ENCODE measurements at places on chromosomes 11 and 22.

DNA sequence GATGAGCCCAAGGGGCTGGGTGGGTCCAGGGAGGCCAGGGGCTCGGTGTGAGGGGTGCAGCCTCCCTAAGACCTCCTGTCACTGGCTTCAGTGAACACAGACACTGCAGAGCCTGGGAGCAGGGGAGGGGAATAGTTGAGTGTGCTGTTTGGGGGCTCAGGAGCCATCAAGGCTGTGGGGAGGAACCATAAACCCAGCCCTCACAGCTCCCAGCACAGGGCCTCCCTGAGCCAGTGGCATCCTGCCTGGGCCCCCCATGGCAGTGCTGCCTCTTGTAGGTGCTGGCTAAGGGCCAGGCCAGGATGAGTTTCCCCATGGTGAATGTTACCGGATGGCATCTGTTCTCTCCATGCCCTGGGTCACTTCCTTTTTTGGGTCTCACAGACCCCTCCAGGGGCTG, 25.5 kb downstream of the KCNJ5 start:
- DNase-seq = no peak

- DNase-seq = no peak
These were observed 44.2 kb downstream of the LMO1 start for GRCh38 chr11:8219257-8220021.

- no peak for DNase-seq
These were observed 42.6 kb downstream of the SC5D start for GRCh38 chr11:121334973-121335710.

DNA sequence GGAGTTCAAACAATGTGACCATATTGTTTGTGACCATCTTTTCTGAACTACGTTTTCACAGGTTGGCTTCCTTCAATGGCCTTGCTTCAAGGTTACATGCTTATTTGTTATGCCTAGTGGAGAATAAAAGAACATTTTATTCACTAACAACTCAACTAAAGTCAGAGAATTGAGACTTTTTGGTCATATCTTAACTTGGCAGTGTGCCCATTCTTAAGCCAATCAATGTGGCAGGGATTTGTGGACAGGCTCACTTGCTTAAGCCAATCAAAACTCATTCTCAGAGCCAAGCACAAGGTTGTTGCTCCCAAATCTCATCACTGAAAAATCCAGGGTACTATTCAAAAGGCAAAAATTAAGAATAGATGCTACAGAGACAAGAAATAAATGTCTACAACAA, 455.8 kb upstream of the FAT3 start:
- DNase-seq = no peak

DNA sequence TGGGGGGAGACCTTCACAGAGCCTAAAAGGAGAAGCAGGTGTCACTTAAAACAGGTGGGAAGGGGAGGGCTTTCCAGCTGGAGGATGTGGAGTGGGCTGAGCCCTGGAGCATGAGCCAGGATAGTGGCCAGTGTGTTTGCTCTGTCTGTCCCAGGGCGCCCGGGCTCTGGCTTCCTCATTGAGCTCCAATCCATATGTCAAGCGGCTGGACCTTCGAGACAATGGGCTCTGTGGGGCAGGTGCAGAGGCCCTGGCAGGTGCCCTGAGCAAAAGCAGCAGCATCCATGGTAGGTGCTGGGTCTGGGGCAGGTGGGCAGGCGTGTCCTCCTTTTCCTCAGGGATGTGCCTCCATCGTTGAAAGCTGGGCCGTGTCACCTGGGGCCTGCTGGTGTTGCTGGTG, 2.0 kb downstream of the LRRC74B start:
- DNase-seq = no peak

GRCh38 chr22:41216984-41217383, 11.9 kb downstream of the L3MBTL2 start:
- no peak for DNase-seq

- no peak for DNase-seq
These were observed 4.4 kb downstream of the TP53I11 start for GRCh38 chr11:44946263-44946662.

GRCh38 chr22:49928185-49928495, 9.7 kb downstream of the CRELD2 start:
- DNase-seq = no peak

GRCh38 chr11:29782447-29782846, 234.4 kb downstream of the KCNA4 start:
- no peak for DNase-seq

DNA sequence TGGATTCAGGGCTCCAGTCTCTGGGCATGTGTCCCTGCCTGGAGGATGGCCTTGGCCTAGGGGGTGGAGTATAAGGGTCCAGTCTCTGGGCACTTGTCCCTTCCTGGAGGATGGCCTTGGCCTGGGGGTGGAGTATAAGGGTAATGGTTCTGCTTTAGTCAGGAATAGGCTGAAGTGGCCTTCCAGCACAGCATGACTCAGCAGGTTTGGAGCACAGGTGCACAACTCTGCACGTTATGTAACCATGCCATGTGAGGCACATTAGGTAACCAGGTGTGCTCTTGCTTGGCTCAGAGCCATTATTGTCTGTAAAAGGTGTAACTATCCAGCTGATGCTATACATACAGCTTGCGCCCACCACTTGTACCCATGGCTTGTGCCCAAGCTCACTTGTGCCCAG, 48.4 kb upstream of the POLD3 start:
- no peak for DNase-seq

- no peak for DNase-seq
These were observed 111.6 kb downstream of the KCNQ1OT1 start for GRCh38 chr11:2587976-2588748.

- no peak for DNase-seq
These were observed 147.5 kb downstream of the DSCAML1 start for GRCh38 chr11:117649296-117650055.

DNA sequence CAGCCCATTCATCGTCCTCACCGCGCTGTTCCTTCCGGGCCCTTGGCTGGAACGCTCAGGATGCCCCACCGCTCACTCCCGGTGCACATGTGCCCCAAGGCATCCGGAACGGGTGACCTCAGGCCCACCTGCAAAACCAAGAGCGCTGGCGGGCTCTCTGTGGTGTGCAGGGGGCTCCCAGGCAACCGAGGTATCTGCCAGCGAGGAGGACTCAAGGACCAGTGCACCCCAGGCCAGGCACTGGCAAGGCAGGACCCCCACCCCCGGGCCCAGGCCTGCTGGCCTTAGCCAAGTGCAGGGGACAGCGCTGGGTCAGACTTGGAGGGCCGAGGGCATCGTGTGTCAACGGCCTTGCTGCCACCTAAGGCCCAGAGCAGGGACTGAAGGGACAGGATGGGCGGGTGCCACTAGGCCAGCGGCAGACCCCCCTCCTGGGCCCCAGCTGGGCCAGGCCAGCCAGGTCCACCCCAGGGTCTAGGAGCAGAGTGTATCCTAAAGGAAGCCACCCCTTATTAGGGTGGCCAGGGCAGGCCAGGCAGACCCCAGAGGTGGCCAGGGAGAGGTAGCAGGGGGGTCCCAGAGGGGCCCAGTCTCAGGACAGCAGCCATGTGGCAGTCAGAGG, 8.5 kb downstream of the TNNT3 start:
- no peak for DNase-seq

DNA sequence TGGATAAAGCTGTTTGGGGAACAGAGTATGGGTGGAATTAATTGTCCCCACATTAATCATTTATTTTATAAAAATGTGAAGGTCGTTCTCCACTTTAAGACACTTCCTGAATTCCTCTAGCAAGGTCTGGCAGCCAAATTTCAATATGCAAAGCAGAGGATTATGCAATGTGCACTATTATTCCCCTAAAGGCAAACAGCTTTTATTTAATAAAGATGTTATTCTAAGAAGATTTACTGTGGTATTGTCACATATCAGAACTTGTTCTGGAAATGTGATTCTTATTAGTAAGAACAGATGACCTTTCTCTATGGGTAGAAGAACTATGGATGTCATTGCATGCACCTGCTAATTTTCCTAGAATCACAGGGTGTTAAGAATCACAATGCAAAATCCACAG, 1128.8 kb upstream of the CCDC90B start:
- DNase-seq = no peak
